RWPE2 (cell line): ENCODE measurements at places on chromosomes 3 and 15.

- no peak for DNase-seq
These were observed 89.5 kb downstream of the DCLK3 start for GRCh38 chr3:36674816-36675215.

DNA sequence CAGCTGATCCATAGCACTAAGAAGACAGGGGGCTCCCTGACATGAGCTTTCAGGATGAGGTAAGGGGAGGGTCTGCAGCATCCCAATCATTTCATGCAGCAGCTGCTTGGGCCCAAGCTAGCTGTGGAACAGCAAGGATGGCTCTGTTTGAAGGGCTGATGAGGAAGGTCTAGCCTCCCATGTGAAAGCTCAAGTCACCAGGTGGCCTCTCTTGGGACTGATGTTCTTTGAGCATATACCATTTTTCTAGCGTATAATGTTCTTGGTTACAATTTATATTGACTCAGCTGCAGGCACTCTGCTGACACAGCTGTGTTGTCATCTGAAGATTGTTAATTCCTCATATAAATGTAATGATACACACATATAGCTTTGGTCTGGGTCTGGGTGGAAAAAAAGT lies 87.0 kb downstream of the CD200R1L start:
- no peak for DNase-seq

DNA sequence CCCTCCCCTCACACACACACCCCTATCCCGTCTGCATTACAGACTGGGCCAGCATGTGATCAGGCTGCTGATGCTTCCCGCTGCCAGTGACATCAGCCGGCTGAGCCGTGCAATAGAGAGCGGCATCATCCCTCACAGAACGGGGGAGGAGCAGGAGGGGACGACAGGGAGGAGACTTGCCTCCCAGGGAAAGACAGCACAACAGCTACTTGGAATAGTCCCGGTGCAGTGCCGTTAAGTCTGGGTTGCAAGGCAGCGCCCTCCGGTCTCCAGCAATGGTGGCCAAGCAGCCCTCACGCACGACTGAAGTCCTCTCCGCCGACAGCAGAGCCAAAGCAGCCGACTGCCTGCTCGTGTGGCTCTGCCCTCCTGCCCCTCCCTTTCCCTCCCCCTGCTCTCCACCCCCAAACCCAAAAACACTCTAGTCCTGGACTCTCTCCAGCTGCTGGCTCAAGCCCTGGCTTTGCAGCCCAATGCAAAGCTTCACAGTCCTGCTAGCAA lies 31.5 kb upstream of the RPS17 start:
- DNase-seq = no peak

DNA sequence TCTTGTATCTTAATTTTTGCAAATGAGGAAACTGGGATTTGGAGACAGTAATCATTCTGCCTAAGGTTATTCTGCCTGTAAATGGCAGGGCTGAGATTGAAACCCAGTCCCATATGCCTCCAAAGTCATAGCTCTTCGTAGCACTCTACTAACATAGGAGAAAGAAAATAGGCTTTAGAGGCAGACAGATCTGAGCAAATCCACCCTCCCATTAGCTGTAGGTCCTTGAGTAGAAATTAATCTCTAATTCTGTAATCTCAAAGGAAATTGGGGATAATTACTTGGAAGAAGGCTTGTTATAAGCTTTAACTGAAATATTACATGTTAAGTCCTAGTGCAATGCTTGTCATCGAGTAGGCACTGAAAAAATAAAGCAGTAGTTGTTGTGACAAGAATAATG lies 252.1 kb upstream of the PEX5L start:
- no peak for DNase-seq

DNA sequence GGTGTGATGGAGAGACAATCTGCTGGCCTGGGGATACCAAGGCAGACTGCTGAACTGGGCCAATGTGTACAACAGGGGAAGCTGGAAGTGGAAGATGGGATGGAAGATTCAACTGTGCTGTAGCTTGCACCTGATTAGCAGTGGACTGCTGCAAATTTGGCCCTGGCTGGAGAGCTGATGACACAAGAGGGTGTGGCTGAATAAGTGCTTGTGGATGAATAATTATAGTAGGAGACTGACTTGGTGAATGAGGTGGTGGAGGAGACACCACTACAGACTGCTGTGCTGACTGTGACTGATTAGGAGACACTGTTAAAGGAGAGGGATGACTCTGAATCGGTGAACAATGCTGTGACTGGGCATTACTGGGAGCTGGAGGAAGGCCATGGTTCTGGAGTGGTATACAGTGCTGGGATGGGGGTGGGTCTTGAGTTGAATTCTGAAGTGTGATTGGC lies 52.5 kb downstream of the PHC3 start:
- no peak for DNase-seq
